Activated T-cell treated with anti-CD3 and anti-CD28 coated beads, Interleukin-2, amount 50 U/mL, for 48 hours (primary cell): ENCODE measurements at places on chromosomes 7 and 10.

GRCh38 chr7:55427800-55428199, 62.7 kb downstream of the LANCL2 start:
- no peak for DNase-seq

GRCh38 chr10:130047336-130047735, 63.3 kb downstream of the C10orf143 start:
- no peak for DNase-seq

GRCh38 chr10:48472501-48473069, 132.3 kb downstream of the ARHGAP22 start:
- DNase-seq = no peak

- no peak for DNase-seq
Measured at GRCh38 chr10:20181434-20181833, 365.2 kb downstream of the PLXDC2 start.
